ENCODE measurements at places on chromosomes 13 and 19.

DNA sequence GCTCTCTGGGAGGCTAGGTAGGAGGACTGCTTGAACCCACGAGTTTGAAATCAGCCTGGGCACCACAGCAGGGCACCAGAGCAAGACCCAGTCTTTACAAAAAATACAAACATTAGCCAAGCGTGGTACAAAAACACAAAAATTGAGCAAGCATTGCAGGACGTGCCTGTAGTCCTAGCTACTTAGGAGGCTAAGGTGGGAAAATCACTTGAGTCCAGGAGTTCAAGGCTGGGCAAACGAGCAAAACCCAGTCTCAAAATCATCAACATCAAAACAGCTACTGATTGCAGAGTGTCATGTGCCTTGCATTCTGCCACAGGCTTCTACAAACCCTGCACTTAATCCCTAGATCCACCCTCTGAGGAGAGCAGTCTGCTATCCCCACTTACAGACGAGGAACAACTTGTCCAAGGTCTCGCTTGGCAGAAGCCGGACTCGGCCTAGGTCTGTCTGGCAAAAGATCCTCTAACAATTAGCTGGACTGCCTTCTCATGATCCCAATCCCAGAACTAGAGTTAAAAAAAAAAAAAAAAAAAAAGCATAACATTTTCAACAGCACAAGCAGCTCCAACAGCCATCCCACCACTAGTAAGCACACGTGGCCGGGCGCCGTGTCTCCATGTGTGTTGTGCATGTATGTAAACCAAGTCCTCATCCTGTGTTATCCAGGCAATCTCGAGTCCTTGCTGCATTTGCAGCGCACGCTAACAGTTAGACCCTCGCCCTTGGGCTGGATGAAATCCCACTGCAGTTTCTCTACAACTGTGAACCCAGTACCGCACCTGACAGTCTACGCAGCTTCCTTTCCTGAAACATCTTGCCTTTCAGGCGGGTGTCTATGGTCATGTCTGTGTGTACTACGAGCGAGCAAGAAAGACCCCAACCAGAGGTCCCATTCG lies 2.0 kb downstream of the PPP6R1 start:
- DNase-seq, result no peak

- peak; percentile 62 for DNase-seq
Measured at GRCh38 chr13:111216166-111216960, 101.3 kb downstream of the ARHGEF7 start.

DNA sequence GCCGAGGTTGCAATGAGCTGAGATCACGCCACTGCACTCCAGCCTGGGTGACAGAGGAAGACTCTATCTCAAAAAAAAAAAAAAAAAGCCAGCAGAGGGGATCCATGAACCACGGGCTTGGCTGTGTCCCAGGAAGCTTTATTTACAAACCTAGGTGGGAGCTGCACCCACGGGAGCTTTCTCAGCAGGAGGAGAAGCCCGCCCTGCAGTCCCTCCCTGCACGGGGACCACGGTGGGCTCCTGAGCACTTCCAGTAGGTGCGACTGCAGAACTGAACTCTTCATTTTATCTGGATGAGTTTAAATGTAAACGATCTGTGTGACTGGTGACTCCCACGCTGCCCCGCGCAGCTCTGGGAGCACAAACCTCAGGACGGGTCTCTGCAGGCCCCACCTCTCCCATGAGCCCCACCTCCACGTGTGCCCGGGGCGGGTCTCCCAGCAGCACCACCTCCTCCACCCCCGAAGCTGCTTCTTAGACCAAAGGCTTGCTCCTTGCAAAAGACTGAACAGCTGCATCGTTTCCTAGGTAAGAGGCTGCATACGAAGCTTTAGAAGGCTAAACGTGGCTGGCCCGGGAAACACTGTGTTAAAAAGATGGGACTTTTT lies 66.4 kb downstream of the SPACA7 start:
- no peak for DNase-seq

DNA sequence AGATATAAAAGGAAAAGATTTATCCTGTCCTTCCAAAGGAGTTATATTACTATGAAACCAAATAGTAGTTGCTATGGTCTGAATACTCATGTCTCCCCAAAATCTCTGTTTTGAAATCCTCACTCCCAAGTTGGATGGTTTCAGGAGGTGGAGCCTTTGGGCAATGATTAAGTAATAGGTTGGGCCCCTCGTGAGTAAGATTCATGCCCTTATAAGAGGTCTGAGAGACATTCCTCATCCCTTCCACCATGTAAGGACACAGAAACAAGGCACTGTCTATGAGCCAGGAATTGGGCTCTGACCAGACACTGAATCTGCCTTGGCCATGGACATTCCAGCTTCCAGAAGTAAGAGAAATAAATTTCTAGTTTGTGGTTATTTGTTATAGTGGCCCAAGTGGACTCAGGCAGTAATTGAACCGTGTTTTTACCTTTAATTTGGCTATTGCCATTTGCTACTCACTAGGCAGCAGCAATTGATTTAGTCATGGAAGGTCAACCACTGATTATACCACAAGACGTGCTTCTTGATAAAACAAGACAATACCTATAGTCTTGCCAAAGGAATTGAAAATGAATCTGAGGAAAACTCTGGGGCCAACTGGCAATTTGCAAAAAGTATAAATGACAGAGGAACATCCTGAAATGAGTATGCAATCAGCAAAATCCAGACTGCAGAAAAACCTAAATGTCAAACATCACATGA lies 717.4 kb upstream of the SPRY2 start:
- no peak for DNase-seq

GRCh38 chr19:1445932-1446712 lies 3.8 kb upstream of the APC2 start:
- peak; percentile 62 for DNase-seq

- no peak for DNase-seq
Measured at GRCh38 chr19:17060802-17061201, 14.4 kb downstream of the HAUS8 start.

DNA sequence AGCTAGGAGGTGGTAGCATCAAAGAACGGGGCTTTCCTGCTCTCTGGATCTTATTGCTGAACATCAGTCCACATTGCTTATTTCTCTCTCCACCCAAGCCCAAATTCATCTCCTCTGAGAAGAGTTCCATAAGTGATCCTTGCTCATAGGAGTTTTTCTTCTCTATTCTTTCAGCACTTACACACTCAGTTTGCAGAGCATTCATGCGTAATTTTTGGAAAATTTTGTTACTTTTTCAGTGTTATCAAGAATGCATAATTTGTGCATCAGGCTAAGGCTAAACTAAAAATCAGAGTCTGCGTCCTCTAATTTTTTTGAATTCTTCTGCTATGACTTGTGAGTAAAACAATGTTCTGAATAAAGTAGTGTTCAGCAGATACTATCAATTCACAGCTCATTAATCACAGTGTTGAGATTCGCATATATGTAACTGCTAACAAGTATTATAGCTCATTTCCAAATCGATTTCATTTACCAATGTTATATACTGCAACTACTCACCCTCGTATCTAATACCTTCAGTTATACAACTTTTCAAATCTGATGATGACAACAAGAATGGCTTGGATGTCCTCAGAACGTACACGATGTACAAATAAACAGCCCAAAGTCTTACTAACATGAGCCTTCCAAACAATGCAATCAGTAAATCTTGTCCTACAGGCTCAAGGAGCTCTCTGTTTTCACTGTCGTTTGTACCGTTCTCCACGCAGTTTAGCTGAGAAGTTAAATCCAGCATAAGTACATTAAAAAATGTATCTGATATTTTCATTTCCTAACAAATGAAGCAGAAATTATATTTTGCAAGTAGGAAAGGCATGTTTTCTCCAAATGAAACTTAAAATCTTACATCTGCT lies 36.4 kb upstream of the STARD13 start:
- no peak for DNase-seq

DNA sequence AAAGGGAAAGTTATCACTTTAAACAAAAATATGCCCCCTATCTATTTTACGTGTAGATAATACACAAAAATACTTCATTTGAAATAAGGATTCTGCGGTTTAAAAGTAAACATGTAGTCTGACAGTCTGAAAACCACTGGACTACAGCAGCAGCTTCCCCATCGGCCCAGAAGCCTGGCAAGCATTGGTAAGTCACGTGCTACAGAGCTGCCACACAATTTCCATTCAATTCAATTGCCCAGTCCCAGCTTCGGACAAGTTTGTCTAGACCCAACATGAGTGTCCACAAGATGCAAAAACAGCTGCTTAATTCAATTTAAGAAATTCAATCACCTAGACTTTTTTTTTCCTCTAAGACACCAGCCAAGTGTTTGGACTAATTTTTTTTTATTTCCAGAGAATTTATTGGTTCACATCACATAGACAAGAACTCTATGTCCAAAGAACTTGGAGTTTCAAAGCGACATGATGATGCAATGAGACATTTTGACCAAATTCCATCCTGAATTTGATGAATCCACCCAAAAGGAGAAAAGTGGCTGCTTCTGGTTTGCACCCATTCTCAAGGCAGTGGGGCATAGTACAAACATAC lies 458.9 kb downstream of the COG6 start:
- no peak for DNase-seq

Data from mesothelial cell of epicardium (in vitro differentiated cells).